ENCODE measurements at places on chromosomes 11 and 22. TPM values are rescaled to one million over a fixed set of nuclear protein-coding genes. Genes with fewer than 3 reads are reported as not detected.

DNA sequence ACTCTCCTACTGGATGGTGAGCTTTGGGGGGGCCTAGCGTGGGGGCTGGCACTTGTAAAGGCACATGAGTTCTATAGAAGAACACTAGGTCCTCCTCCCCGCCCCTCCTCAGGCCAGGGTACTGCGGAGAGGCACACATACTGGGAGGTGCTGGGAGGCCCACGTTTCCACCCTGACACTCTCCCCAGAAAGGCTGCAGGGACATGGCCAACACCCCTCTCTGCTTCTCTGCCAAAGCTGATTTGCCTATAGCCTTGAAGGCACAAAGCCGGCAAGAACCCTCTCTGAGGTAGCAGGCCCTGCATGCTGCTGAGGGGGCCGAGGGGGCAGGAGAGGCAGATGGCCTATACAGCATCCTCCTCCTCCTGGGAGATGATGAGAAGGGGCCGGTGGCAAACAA lies 112.8 kb downstream of the BUD13 start:
- H3K27me3 ChIP-seq: peaks cover 1% of the 10 kb centered on the region
- H3K4me1 ChIP-seq: no peaks in the 10 kb centered on the region
- H3K4me3 ChIP-seq: no peak overlapping the region
- no peak overlapping the region for H3K27ac ChIP-seq
- no peak for DNase-seq
- H3K36me3 ChIP-seq: no peaks in the 10 kb centered on the region

GRCh38 chr11:105799728-105800462 lies 190.0 kb downstream of the GRIA4 start:
- no peak overlapping the region for H3K27ac ChIP-seq
- DNase-seq: no peak
- no peak overlapping the region for H3K4me3 ChIP-seq

DNA sequence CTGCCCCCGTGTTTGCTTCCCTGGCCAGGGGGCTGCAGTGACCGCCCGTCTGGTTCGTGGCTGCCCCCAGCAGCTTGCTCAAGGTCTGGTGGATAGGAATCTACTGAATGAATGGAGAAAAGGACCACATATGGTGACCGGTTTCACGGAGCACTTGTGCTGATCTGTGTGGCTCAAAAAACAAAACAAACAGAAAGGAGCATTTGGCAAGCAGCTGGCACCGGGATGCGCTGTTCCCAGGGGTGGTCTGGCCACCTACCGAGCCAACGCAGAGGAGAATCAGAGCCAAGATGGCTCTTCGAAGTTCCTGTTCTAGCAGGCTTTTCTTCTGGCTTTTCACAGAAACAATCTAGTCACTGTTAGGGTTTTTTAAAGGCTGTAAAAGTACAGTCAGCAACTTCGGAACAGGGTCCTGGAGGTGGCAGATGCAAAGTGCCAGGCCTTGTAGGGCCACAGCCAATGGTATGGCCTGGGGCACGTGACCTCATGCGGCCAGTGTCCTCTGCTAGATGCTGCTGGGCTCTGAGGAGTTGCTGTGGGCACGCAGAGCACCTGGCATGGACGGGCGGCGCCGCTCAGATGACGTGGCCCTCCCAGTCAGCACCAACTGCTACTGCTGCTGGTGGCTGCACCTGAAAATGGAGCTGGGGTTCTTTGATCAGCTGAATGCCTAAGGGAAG lies 27.3 kb upstream of the PACSIN2 start:
- no peak overlapping the region for H3K27ac ChIP-seq
- no peak overlapping the region for H3K4me3 ChIP-seq
- H3K4me1 ChIP-seq: no peaks in the 10 kb centered on the region

DNA sequence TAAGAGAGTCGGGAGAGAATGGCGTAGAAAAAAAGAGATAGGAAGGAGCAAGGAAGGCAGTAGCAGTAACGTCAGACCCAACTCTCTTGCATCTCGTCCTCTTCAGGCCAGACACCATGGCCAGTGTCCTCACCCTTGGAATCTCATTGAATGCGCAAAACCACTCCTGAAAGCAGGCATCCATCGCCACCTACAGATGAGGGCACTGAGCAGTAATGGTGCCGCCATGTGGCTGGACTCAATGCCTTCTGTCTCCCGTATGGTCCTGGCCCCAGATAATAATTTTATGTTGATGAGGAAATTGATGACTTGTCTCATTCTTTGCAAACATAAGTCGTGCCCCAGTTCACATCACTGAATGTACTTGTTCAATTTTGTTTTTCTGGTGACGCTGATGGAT lies 17.8 kb upstream of the ALX4 start:
- H3K27ac ChIP-seq: no peak overlapping the region
- H3K4me1 ChIP-seq: no peaks in the 10 kb centered on the region
- H3K36me3 ChIP-seq: no peaks in the 10 kb centered on the region

DNA sequence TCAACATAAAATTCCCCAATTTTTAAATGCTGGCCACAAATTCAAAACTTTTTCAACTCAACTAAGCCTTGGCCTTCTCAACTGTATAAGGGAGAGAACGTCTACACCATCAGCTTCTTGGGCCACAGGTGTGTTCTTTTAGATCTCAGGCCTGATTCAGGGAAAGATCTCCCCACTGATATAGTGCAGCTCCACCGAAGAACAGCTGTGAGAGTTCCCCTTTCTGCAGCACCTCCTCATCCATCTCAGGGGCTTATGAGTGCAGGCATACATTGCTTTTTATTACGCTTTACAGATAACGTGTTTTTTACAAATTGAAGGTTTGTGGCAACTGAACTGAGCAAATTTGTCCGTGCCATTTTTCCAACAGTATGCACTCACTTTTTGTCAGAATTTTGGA lies 8.0 kb upstream of the CD82 start:
- H3K4me1 ChIP-seq: no peaks in the 10 kb centered on the region
- H3K27ac ChIP-seq: no peak overlapping the region
- no peak overlapping the region for H3K4me3 ChIP-seq
- no peaks in the 10 kb centered on the region for H3K36me3 ChIP-seq
- peaks cover 4% of the 10 kb centered on the region for H3K27me3 ChIP-seq
- DNase-seq: no peak

DNA sequence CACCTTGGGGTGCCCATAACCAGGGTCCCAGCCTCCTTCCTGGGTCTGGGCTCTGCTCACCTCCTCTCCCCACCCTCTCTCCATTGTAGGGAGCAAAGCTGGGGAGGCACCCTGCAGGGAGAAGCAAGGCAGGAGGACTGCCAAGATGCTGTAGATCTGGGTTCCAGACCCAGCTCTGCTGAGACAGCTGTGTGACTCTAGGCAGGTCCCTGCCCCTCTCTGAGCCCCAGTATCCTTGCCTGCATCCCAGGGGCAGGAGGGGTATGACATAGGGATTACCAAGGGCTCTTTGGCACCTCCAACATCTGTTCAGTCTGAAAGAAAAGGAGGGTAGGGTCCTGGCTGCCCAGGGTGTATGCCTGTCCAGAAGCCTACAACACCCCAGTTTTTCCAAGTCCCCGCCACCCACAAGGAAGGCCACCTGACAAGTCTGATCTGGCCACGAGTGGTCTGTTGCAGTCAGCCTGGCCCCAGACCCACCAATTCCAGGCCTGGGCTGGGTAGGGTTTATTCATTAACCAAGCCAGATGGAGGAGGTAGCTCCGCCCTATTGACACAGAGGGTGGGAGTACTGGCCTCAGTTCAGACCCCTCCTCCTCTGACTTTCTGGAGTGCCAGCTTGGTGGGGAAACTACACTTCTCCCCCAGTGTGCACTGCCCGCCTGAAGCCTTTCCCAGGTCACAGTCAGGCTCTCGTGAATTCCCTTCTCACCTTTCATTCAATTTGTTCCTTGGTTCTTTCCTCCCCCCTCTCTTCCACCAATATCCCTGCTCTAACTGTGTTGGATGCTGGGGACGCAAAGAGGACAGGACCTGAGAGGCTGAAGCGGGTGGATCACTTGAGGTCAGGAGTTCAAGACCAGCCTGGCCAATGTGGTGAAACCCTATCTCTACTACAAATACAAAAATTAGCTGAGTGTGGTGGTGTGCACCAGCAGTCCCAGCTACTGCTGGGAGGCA lies 15.0 kb downstream of the STARD10 start:
- no peak for DNase-seq
- peaks cover 3% of the 10 kb centered on the region for H3K4me1 ChIP-seq

DNA sequence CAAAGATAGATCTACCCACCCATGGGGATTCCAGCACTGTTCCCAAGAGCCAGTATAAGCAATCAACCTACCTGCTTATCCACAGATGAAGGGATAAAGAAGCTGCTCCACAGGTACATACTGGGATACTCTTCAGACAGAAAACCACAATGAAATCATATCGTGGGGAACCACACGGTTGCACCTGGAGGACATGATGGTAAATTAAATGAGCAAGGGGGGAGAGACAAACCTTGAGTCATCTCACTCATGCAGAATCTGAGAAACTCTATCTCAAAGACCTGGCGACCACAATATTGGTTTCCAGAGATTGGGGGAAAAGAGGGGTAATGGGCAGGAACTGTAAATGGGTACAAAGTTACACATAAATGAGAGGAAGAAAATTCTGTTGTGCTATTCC lies 14.5 kb downstream of the RGL4 start:
- no peak for DNase-seq
- no peak overlapping the region for H3K27ac ChIP-seq
- no peaks in the 10 kb centered on the region for H3K4me1 ChIP-seq
- no peak overlapping the region for H3K4me3 ChIP-seq
- H3K36me3 ChIP-seq: peaks cover 29% of the 10 kb centered on the region

The NTM gene
- total RNA-seq: 1.0 TPM

The APOC3 gene
- total RNA-seq: not detected

The GTSE1 gene
- total RNA-seq: 57.2 TPM

The LAYN gene
- 2.3 TPM for total RNA-seq

The YAP1 gene
- 36.5 TPM for total RNA-seq

The SOX6 gene
- total RNA-seq: 0.14 TPM

DNA sequence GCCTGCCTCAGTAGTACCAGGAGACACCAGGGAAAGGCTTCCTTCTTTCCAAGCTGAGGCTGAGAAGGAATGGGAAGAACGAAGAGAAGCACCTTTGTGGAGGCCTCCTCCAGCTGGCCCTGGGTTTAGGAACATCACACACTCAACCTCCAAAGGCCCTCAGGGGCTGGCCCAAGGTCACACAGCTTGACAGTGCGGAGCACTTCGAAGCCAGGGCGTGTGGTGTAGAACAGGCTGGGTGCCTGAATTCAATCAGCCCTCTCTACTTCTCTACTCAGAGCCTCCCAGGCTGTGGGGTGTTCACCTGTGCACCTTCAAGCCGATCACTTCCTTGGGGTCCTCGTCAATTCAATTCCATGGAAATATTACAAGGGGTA lies 727 bp upstream of the CSDC2 start:
- no peaks in the 10 kb centered on the region for H3K36me3 ChIP-seq
- peaks cover 6% of the 10 kb centered on the region for H3K4me1 ChIP-seq
- H3K27me3 ChIP-seq: peaks cover 8% of the 10 kb centered on the region
- H3K4me3 ChIP-seq: no peak overlapping the region
- no peak overlapping the region for H3K27ac ChIP-seq

The LBHD1 gene
- 10.5 TPM for total RNA-seq

The POU2AF3 gene
- not detected for total RNA-seq

The CREB3L1 gene
- total RNA-seq: 0.78 TPM

GRCh38 chr11:14554959-14555358 lies 34.8 kb upstream of the PSMA1 start:
- no peaks in the 10 kb centered on the region for H3K4me1 ChIP-seq
- no peak for DNase-seq
- H3K4me3 ChIP-seq: no peak overlapping the region
- H3K36me3 ChIP-seq: no peaks in the 10 kb centered on the region
